ENCODE measurements at places on chromosomes 2 and 18. TPM values are rescaled to one million over a fixed set of nuclear protein-coding genes. Genes with fewer than 3 reads are reported as not detected.

FOXI3 gene
- not detected for total RNA-seq

COBLL1 gene
- 5.2 TPM for total RNA-seq

NTSR2 gene
- total RNA-seq: not detected

ANKRD30B gene
- total RNA-seq: not detected

THUMPD2 gene
- 8.8 TPM for total RNA-seq

MPP4 gene
- 17.1 TPM for total RNA-seq

PER2 gene
- total RNA-seq: 6.2 TPM

SERPINE2 gene
- 2.0 TPM for total RNA-seq

MTERF4 gene
- total RNA-seq: 33.7 TPM

GKN1 gene
- not detected for total RNA-seq
